GM12864 (cell line): ENCODE measurements at places on chromosomes 6 and 20.
A peak's percentile ranks its signal among the peaks of the same experiment; 100 is the strongest.

- DNase-seq = no peak
Measured at GRCh38 chr6:136421537-136422158, 128.6 kb downstream of the MAP7 start.

DNA sequence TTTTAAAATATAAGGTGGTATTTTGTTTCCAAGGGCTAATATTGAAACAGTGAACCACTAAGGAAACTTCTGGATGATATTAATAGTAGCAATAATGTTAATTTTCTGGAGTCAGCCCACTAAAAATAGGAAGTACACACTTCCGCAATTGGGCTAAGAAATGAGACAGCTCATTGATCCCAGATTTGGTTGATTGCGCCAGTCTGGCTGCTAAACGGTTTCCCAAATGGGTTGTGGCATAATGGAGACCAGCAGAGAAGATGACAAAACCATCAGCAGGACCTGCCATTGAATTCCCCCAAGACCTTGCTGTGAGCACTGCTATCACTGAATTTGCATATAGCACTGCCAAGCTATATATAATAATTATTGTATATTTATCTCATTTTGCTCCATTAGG is 71.2 kb upstream of the SGK1 start:
- DNase-seq = no peak

DNA sequence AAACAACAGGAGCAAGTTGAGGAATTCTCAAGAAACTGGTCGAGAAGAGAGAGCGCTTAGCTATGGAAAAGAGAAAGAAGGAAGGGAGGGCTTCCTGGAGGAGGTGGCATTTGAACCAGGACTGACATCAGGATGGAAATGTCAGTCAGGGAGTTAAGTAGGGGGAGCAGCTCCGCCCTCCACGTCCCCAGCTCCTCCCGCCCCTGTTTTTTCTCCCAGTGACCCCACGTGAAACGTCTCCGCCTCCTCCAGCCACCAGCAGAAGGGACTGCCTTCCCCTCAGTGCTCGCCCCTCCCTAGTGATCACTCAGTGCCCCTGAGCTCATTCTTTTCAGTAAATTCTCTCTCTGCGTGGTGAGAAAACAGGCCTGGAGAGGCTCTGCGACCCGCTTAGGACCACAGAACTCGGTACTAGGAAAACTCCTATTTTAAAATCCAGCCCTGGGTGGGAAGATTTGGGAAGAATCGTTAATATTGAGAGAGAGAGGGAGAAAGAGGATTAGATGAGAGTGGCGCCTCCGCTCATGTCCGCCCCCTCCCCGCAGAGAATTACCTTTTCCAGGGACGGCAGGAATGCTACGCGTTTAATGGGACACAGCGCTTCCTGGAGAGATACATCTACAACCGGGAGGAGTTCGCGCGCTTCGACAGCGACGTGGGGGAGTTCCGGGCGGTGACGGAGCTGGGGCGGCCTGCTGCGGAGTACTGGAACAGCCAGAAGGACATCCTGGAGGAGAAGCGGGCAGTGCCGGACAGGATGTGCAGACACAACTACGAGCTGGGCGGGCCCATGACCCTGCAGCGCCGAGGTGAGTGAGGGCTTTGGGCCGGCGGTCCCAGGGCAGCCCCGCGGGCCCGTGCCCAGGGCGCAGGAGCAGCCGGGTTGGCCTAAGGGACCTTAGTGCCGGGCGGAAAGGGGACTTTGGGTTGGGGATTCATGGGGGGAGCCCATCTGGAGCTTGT is 4.6 kb downstream of the HLA-DPB1 start:
- no peak for DNase-seq

DNA sequence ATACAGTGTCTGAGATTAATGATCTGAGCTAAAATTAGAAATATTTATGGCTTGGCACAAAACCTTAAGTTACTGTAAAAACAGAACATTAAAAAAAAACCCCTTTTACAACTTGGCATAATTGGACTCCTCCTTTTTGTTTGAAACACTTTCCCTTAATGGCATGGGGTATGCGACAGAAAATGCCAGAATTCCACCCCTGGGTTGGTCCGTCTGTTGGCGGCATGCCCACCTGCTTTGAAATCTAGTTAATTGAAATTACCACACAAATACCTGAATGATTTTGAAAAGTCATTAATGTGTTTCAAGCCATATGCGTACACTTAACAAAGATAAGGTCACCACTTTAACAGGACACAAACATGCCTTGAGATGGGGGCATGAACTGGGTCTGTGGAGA is 175.1 kb upstream of the FOXQ1 start:
- no peak for DNase-seq

DNA sequence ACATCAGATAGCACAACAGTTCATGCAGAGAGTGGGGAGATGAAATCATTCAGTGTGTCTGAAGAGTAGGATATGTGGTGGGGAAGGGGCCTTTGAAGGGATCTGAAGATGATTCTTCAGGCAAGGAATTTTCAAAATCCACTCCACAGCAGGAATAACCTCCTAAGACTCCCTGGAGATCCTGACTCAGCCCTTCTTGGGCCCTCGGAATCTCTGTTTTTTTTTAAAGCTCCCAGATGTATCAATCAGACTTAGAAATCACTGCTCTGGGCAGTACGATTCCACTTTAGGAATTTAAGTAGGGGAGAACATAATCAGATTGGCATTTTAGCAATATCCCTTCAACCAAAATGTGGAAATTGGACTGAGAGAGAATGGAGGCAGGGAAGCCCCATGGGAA is 55.5 kb downstream of the RIOK1 start:
- no peak for DNase-seq

DNA sequence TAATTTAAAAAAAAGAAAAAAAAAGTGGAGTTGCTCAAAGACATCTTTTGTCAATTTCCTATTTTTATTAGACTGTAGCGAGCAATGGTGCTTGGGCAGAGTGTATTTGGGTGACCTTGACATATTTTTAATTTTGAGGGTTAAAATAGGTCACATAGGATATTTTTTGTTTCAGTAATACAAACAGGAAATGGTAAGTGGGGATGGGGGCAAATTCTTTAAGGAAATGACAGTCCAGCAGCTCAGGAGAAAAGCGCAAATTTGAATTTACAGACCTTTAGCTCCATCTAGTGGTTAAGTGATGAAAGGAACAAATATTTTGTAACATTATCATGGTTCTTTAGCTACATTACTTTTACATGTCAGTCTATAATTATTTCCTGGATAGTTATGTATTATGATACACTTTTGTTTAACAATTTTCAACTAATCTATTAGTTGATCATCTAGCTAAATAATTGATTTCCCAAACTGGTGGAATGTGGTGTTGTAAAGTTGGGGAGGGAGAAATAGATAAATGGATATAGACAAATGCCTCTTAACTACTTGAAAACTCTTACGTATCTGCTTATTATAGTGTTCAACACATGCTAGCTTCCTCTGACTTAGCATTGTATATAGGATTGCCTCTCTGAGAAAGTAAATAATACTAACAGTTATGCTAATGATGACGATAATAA is 10.0 kb downstream of the CITED2 start:
- no peak for DNase-seq

- no peak for DNase-seq
Measured at GRCh38 chr20:52103913-52104545, 87.5 kb downstream of the ZFP64 start.

DNA sequence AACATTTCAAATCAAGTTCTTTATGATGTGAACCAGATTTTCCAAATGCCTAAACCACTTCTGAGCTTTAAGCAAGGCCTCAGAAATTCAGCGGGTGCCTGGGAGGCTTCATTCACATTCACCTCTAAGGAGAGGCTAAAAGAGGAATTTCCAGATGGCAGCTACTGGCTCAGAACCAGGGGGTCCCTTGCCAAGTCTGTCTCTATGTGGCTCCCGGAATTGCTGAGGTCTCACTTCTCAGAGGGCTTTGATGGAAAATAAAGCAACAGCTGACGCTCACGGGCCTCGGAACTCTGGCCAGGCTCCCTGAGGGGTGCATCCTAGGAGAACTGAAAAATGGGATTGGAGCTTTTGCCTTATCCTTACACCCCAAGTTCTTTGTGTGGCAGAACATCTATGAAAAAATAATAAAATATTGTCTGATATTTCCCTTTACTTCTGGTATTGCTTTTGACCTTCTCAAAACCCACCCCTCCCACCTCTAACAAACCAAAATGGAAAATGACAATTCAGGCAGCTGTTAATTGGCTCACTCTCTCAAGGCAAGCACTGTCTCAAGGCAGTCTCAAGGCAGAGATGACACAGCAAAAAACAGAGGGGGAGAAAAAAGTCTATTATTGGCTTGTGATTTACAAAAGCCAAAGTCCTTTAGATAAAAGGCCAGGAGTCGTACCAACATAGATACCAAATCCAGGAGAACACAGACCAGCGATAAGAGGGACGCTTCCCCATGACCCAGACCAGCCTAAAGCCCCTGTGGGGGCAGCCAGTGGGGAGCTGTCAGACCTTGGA is 21.8 kb upstream of the LRRN4 start:
- no peak for DNase-seq

DNA sequence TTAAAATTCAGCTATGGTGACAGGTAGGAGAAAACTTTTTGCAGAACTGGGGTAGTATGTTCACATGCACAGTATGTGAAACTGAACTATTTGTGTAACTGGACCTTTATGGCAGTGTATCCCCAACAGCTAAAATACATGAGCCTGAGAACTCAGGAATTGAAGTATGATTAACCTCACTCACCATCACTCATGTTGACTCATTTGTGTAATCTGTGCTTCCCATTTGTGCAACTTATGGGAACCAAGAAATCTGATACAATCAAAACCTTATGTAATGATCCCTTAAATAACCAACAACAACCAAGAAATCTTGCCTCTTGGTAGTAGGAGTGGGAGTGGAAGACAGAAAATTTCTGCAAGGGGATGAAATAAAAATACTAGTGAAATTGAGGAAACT is 674.9 kb downstream of the HDGFL1 start:
- DNase-seq = no peak

- no peak for DNase-seq
Measured at GRCh38 chr6:15400572-15401004, 154.7 kb downstream of the JARID2 start.

- DNase-seq = no peak
Measured at GRCh38 chr6:84362193-84362821, 134.9 kb upstream of the CEP162 start.

GRCh38 chr6:105836889-105837288 is 249.2 kb upstream of the PRDM1 start:
- DNase-seq = no peak

DNA sequence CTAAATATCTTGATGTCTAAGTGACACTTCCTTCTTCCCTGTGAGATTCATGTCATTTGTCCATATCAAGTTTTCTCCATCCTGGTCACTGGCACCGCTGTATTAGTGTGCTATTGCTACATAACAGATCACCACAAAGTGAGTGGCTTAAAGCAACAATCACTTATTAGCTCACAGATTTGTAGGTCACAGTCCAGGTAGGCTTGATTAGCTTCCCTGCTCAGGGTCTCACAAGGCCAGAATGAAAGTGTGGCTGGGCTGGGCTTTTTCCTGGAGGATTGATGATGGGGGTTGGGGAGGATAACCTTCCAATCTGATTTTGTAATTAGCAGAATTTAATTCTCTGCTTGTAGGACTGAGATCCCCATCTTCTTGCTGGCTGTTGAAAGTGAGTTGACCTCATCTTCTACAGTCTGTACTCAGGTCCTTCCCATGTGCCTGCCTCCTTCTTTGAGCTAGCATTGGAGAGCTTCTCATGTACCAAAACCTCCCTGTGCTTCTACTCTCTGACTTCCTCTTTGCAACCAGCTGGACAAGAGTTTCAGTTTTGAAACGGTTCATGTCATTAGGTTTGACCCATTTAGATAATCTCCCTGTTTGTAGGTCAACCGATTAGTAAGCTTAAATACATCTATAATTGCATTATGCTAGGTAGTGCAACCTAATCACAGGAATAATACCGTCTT is 152.4 kb upstream of the MAN1A1 start:
- peak; percentile 4 for DNase-seq

GRCh38 chr6:138225953-138226352 is 7.7 kb upstream of the PBOV1 start:
- DNase-seq = no peak

GRCh38 chr20:47540443-47541354 is 39.0 kb downstream of the NCOA3 start:
- no peak for DNase-seq

DNA sequence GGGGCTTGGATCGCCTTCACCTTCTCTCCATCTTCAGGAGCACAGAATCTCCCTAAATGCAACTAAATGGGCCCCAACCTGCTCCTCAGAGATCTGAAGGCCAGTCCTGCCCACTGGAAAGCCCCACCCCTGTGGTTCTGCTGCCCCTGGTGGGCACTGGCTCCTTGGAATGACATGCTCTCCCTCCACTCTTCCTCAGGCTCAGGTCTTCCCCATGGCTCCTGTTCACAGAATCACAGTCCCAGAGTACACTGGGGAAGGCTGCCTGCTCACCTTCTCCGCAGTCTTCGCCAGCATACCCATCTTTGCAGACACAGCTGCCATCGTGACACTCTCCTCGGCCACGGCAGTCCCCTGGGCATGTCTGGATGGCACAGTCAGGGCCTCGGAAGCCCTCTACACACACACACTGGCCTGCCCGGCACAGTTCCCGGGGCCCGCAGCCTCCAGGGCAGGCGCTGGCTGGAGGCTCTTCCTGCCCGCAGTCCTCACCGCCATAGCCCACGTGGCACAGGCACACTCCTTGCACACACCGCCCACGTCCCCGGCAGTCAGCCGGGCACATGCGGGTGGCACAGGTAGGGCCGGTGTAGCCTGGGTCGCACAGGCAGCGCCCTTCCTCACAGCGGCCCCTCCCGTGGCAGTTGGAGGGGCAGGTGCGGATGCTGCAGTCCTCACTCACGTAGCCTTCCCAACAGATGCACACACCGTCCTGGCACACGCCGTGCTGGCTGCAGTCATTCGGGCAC is 13.6 kb downstream of the TNXB start:
- no peak for DNase-seq

GRCh38 chr6:3252861-3253596 is 5.7 kb upstream of the PSMG4 start:
- DNase-seq = no peak

- no peak for DNase-seq
Measured at GRCh38 chr6:90045535-90045934, 151.3 kb downstream of the GJA10 start.

GRCh38 chr6:45543298-45544235 is 165.8 kb upstream of the SUPT3H start:
- DNase-seq = no peak

GRCh38 chr6:131754088-131754487 is 43.3 kb upstream of the CTAGE9 start:
- DNase-seq = no peak

DNA sequence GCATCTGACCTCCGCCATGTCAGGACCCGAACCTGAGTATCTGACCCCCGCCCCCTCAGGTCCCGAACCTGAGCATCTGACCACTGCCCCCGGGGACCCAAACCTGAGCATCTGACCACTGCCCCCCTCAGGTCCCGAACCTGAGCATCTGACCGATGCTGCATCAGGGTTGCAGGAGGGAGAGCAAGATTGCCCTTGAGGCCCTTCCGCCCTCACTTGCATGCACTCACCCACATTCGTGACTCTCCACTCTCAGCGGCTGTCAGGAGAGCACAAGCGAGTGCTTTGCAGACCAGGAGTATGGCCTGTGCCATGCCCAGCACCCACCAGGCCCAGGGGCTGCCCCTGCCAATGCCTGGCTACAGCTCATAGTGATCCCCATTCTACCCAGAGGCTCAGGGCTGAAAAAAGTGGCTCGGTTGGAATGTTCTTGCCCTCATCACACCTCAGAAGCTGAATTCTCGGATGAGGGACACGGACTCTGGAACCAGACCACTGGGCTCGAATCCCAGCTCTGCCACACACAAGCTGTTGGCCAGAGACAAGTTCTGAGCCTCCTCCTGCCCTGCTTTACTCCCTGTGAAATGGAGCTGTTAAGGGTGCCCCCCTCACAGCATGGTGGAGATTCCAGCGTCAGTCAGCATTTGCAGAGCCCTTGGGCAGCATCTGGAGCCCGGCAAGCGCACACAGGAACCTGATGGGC is 82.1 kb downstream of the DLL1 start:
- DNase-seq = no peak
